ENCODE measurements at places on chromosomes 16 and 17.

GRCh38 chr16:29994600-29995323, 655 bp downstream of the HIRIP3 start:
- peaks cover 65% of the 10 kb centered on the region for H3K36me3 ChIP-seq
- no peaks in the 10 kb centered on the region for H3K27me3 ChIP-seq
- peaks cover 44% of the 10 kb centered on the region for H3K4me1 ChIP-seq
- DNase-seq, result peak; percentile 81
- peak overlapping the region; percentile 98 for H3K27ac ChIP-seq

DNA sequence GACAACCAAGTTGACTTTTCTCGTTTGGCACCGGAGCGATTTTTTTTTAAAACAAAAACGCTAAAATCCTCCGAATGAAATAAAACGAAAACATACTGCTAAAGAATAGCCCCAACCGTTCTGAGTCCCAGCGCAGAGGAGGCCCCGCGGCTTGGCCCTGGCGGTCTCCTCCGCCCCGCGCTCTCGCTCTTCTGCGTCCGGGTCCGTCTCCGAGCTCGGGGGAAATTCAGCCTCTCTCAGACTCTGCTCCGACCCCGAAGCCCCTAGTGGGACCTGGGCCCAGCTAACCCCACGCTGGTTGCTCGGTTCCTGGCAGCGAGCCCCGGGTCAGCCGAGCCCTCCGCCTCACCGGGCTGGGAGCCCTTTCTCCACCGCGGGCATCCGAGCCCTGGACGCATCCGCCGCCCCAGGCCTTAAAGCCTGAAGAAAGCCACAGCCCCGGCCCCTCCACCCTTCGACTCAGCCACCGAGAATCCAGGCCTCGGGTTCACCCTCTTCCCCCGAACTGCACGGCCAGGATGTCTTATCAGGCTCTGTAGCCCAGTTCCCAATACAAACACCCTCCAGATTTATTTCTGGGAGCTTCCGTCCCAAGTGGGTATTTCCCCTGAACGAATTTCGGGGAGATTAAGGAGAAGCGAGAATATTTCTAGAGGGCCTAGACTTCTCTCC, 1.2 kb downstream of the TBX2 start:
- H3K4me3 ChIP-seq, result peak overlapping the region; percentile 4
- H3K36me3 ChIP-seq, result peaks cover 4% of the 10 kb centered on the region
- H3K4me1 ChIP-seq, result peaks cover 36% of the 10 kb centered on the region
- H3K27ac ChIP-seq, result no peak overlapping the region
- peaks cover 62% of the 10 kb centered on the region for H3K27me3 ChIP-seq

DNA sequence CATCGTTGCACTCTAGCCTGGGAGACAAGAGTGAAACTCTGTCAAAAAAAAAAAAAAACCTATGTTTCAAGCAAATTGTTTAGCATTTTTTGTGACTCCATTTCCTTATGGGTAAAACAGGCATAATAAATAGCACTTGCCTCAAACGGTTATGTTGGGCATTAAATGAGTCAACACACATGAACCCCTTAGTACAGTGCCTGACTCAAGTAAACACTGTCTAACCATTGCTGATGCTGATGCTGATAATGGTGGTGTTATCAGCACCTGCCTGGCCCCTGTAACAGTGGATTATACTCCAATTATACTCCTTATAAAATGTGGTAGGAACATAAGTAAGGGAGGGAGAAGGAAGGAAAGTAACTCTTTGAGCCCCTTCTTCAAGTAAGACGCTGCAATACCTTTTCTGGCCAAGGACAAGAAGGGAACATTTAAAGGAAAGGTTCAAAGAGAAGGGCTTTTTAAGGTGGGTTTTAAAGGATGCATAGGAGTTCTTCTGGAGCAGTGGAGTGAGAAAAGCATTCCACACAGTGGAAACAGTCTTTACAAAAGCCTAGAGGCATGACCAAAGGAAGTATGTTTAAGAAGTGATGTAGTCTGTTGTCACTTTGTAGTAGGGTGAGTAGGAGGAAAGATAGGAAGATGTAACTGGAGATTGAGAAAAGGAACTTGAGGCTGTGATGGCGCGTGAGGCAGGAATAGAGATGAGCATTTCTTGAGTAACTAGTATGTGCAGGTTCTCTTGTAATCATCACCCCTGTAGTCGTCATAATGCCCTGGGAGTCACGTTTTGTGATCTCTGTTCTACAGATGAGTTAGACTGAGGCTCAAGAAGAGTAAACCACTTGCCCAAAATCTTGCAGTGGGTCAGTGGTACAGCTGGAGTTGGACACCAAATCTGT, 4.3 kb downstream of the SCNN1B start:
- H3K36me3 ChIP-seq, result no peaks in the 10 kb centered on the region
- no peak for DNase-seq
- no peak overlapping the region for H3K27ac ChIP-seq
- peaks cover 11% of the 10 kb centered on the region for H3K4me1 ChIP-seq
- no peak overlapping the region for H3K4me3 ChIP-seq

GRCh38 chr17:17356149-17356930, 53.2 kb downstream of the NT5M start:
- no peak overlapping the region for H3K27ac ChIP-seq
- H3K4me3 ChIP-seq, result no peak overlapping the region
- H3K4me1 ChIP-seq, result no peaks in the 10 kb centered on the region

DNA sequence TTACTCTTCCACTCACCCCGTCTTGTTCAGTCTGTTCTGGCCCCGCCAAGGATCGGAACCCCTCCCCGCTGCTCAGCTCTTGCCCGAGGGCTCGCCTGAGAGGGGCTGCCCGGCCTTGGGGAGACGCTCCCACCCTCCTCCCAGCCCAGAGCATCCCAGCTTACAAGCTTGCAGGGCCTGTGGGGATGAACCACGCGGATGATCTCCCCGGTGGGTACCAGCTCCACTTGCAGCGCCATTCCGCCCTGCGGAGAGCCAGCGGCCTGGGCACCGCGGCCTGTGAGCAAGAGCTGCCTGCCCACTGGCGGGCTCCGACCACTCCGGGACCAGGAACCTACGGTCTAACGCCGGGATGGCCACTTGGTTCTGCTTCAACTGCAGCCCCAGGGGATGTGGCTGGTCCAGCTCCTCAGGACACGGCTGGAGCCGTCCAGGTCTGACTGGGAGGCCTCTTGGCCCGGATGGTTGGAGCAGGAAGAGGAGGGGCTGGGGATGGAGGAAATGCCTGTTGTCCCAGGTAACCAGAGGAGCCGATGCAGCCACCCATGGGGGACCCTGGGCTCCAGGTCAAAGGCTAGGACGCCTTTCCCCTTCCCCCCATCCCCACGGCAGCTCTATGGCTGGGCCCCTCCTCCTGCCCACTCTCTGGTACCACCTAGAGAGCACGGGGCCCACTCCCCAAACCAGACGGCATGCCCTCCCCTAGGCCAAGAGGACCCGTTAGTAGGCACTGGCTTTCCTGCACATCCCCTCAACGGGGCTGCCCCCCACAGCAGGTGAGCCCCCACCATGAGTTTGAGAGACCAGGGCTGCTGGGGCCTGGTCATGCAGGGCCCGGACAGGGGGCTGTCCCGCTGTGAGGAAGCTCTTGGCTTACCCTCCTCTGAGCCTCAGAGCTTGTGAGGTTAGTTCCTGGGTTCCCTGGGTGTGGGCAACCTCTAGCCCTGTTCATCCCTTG, at the start of gene MYO1C:
TSS of gene MYO1C (minus strand) at position 438 of the 958 bp plus-strand sequence. CDS start at position 239, 199 bp downstream.
- peak within 1 kb of the TSS; percentile 74 for H3K27ac ChIP-seq
- H3K27me3 ChIP-seq, result peaks cover 2% of the 10 kb centered on the region
- peaks cover 33% of the 10 kb centered on the region for H3K4me1 ChIP-seq
- DNase-seq, result no peak
- peak within 1 kb of the TSS; percentile 81 for H3K4me3 ChIP-seq
- H3K36me3 ChIP-seq, result peaks cover 7% of the 10 kb centered on the region

DNA sequence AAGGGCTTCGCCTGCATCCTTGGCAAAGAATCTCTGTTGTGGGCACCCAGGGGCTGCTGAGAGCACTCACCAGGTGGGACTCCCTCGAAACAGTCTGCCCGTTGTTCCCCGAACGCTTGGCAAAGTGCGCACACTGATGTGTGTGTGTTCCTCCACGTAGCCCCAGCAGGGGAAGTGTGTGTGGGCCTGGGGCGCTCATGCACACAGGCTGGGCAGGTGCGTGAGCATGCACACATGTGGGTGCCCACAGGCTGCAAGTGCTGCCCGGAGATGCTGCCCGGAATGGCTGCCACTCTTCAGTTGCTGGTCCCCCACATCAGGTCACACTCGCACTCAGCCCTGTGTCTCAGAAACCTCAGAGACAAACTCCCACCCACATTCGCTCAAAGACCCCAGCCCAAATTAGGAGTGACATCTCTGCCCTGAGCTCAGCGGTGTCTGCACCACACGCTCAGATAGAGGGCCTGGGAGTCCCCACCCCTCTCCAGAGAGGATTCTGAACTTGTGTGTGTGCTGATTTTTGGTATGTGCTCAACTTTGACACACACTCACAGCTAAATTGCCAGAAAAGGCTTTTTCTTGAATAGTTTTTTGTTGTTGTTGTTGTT, 119.4 kb downstream of the MGAT5B start:
- no peak overlapping the region for H3K27ac ChIP-seq
- no peak for DNase-seq
- H3K27me3 ChIP-seq, result no peaks in the 10 kb centered on the region
- H3K4me3 ChIP-seq, result no peak overlapping the region
- peaks cover 7% of the 10 kb centered on the region for H3K4me1 ChIP-seq
- H3K36me3 ChIP-seq, result no peaks in the 10 kb centered on the region

DNA sequence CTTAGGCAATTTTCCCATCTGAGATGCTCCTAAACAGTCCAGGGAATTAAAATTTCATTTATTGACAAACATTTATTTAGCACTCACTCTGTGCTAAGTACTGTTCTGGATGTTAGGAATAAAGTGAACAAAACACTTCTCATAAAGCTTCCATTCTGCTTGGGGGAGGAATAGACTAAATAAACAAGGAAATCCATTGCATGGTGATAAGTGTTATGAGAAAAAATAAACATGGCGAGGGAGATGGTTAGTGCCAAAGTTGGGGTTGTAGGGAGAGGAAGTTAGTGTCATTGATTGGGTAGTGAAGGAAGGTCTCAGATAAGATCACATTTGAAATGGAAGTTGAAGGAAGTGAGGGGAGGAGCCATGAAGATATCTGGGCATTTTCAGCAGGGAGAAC, 72.2 kb upstream of the CES5A start:
- H3K36me3 ChIP-seq, result no peaks in the 10 kb centered on the region
- no peaks in the 10 kb centered on the region for H3K4me1 ChIP-seq
- no peak overlapping the region for H3K27ac ChIP-seq

DNA sequence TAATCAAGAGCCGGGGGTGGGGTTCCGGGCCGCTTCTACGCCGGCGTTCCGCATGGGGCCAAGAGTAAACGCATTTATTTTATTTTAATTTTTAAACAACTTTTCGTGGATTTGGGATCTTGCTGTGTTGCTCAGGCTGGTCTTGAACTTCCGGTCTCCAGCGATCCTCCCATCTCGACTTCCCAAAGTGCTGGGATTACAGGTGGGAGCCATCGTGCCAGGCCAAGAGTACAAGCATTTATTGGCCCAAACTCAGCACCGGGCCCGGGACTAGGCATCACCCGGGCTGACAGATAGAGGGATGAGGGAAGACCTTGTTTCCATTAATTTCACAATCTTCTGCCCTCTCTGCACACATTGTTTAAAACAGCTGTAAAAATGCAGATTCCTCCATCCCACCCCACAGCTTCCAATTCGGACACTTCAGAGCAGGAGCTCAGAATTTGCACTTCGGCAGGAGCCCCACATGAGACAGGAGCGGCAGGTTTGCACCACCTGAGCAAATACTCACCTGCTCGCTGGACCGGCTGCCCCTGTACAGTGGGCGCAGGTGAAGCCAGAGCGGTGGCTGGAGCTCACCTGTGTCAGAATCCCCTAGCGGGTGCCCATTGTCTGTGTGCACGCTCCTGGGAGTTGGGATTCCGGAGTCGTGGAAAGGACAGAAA, 663 bp upstream of the GINS2 start:
- peaks cover 18% of the 10 kb centered on the region for H3K4me1 ChIP-seq
- peak overlapping the region; percentile 65 for H3K4me3 ChIP-seq
- no peak for DNase-seq
- H3K36me3 ChIP-seq, result peaks cover 11% of the 10 kb centered on the region
- peaks cover 4% of the 10 kb centered on the region for H3K27me3 ChIP-seq

GRCh38 chr17:40727447-40728231, 24.1 kb upstream of the KRT24 start:
- H3K4me1 ChIP-seq, result no peaks in the 10 kb centered on the region
- peaks cover 39% of the 10 kb centered on the region for H3K27me3 ChIP-seq
- DNase-seq, result no peak
- H3K36me3 ChIP-seq, result no peaks in the 10 kb centered on the region
- H3K27ac ChIP-seq, result no peak overlapping the region
- no peak overlapping the region for H3K4me3 ChIP-seq

DNA sequence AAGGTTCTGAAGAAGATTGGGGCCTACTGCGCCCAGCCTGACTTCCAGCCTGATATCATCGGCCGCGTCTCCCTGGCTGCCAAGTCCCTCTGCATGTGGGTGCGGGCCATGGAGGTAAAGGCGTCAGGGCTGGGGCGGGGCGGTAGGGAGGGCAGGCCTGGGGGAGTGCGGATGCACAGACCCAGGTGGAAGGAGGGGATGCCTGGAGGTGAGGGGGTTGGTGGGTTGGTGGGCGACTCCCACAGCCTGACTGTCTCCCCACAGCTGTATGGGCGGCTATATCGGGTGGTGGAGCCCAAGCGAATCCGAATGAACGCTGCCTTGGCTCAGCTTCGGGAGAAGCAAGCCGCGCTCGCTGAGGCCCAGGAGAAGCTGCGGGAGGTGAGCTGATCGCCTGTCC, 26.8 kb upstream of the KDM6B start:
- no peak for DNase-seq
- H3K36me3 ChIP-seq, result no peaks in the 10 kb centered on the region
- H3K27me3 ChIP-seq, result peaks cover 8% of the 10 kb centered on the region
- no peaks in the 10 kb centered on the region for H3K4me1 ChIP-seq

- H3K4me1 ChIP-seq, result peaks cover 17% of the 10 kb centered on the region
- no peak overlapping the region for H3K4me3 ChIP-seq
- no peak for DNase-seq
These were observed 6.7 kb downstream of the NUPR1 start for GRCh38 chr16:28531777-28532744.
